Uterine smooth muscle cell (primary cell): ENCODE measurements at places on chromosomes 2 and 18. TPM values are rescaled to one million over a fixed set of nuclear protein-coding genes. Genes with fewer than 3 reads are reported as not detected.

Gene TIGD1
- 2.6 and 3.0 TPM in 2 replicates for total RNA-seq

Gene FIGN
- 1.4 and 1.7 TPM in 2 replicates for total RNA-seq

Gene ANXA4
- total RNA-seq: 17.2 and 36.2 TPM in 2 replicates

Gene GPR155
- total RNA-seq: 1.1 and 3.5 TPM in 2 replicates

Gene ATG16L1
- 33.6 and 53.6 TPM in 2 replicates for total RNA-seq

Gene ELOA2
- total RNA-seq: not detected in 2 replicates

Gene MC5R
- total RNA-seq: not detected in 2 replicates

Gene DCDC2C
- total RNA-seq: 0.37 TPM in 1 of 2 replicates, not detected in the other

Gene IL1R1
- total RNA-seq: 11.2 and 18.9 TPM in 2 replicates

Gene PRKAG3
- total RNA-seq: not detected in 2 replicates
